ENCODE measurements at places on chromosomes 6 and 20.

GRCh38 chr6:75842732-75843131, 93.7 kb downstream of the MYO6 start:
- DNase-seq, result no peak

DNA sequence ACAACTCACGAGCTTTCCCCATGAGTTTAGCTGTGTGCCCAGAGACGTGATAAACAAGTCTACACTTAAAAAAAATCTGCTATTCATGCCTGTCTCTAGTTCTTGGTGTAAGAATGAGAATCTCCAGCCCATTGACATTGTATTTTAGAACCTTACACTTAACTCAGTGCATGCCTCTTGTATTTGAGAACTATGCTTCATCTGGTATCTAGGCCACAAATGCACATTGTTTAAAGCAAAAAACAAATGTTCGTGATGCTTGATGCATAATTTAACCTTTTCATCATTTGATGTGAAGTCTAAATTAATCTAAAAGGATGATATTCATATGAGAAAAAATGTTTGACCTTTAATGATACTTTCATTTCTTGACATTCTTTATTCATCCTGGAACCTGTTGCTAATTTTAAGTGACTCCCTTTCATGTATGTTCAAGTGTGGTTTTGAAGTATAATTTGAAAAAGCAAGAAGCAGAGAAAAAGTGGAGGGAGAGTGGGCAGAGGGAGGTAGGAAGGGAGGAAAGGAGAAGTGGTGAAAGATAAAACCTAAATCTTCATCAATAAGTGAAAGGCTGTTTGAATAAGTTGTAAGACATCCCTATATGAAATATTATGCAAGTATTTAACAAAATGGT, 116.9 kb downstream of the PFDN4 start:
- DNase-seq, result no peak

- peak; percentile 84 for DNase-seq
These were observed 9.3 kb upstream of the KCNK15 start for GRCh38 chr20:44736170-44737021.

- no peak for DNase-seq
These were observed 63.3 kb upstream of the SLC2A12 start for GRCh38 chr6:134115715-134116074.

GRCh38 chr6:14120546-14120945, 3.0 kb downstream of the CD83 start:
- no peak for DNase-seq

GRCh38 chr20:14890713-14891112, 553.3 kb upstream of the FLRT3 start:
- no peak for DNase-seq

DNA sequence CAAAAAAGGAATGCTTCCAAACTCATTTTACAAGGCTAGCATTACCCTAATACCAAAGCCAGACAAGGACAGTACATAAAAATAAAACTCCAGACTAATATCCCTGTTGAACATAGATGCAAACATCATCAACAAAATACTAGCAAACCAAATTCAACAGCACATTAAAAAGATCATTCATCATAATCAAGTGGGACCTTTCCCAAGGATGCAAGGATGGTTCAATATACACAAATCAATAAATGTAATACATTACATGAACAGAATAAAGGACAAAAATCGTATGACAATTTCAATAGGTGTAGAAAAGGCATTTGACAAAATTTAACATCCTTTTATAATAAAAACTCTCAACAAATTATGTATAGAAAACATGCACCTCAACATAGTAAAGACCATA, 66.6 kb upstream of the CNR1 start:
- DNase-seq, result no peak

GRCh38 chr6:111823831-111824607, 49.2 kb downstream of the FYN start:
- DNase-seq, result peak; percentile 55

DNA sequence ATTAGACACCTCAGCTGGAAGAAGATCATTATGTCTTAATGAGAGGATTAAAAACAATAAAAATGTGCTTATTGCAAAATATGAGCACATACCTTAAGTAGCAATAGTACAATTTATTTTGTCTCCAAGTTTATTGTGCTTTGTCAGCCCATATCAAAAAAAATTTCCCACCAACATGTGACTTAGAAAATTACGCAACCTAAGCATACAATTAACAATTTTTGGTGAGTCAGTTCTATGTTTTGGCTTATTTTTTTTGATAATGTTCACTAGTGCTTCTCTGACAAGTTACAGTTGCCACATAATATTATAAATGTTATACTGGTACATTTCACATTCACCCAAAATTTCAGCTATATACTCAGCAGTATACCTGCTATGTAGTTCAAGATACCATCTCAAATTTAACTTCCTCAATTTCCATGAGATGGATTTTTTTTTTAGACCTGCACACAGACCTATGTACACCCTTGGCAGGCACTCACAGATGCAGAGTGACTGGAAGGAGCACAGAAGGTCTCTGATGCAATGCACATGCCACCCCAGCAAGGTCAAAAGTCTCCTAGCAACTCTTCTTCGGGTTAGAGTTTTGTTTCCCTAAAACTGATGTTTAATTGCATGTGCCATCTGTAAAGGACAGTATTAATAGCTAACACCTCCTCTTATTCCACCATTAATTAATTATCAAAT, 112.4 kb downstream of the PRKN start:
- DNase-seq, result no peak

DNA sequence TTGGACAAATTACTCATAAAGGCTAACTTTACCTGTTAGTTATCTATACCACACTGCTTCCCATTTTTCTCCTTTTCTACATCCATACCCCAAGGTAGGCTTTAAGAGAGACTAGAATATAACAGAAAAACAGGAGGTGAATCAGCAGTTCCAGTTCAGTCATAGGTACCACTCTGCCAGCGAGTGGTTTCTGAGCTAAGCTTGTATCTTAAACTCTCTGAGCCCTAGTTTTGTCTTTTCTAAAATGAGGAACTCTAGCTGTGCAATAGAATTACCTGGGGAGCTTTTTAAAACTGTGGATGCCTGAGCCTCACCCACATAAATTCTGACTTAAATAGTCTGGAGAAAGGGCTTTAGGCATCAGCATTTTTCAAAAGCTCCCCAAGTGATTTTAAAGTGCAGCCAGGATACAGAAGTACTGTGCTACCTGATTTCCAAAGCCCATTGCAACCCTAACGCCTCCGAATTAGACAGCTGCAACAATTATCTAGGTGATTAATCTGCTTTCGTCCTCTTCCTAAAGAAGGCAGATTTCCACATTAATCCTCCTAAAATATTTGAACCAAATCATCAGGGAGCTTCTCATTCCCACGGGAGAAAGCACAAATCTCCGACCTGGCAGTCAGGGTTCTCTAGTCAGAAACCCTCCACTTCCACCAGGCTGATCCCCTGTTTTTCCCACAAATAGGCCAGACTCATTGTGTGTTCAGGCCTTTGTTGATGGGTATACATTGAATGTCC, 37.4 kb upstream of the RPL7L1 start:
- no peak for DNase-seq

- DNase-seq, result no peak
These were observed 678 bp downstream of the BPIFB3 start for GRCh38 chr20:33054381-33054780.

DNA sequence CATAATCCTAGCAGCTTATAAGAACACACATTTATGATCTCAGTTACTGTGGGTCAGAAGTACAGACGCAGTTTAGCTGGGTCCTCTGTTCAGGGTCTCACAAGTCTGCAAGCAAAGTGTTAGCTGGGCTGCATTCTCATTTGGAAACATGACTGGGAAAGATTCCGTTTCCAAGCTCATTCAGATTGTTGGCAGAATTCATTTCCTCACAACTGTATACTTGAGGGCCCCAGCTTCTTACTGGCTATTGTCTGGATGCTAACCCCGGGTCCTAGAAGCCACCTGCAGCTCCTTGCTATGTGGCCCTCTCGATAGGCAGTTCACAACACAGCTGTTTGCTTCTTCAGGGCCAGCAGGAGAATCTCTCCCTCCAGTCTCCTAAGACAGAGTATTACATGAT, 13.1 kb downstream of the TCP11 start:
- no peak for DNase-seq

DNA sequence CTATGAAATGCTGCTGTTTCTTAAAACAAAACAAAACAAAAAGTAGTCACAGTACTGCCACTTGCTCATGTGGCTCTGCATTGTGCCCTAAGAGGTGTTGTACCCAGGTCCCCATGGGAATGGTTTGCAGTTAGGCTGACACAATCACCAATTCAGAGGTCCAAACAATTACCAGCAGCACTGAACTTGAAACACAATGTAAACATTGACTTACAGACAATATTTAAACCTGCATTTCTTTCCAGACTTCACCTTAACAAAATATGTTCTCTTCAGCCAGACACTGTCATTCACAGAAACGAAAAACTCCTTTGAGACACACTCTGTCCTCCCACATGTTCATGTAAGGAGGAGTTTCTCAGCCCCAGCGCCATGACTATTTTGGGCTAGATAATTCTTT, 206.8 kb upstream of the ARG1 start:
- no peak for DNase-seq

DNA sequence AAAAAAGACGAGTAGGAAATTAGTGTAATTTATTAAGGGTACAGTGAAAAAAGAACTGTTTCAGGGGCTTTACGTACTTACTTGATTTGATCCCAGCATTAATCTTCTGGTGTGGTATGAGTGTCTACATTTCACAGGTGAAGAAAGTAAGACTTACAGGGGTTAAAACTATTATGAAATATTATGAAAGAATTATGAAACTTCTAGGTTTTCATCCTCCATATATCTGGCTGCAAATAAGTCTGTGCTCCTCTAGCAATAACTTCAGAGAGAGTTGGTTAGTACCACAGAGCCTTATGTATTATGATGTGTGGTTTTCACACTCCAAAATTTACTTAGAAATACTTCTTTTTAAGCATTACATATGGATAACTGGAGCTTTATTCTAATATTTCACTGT, 41.9 kb downstream of the ZFAND3 start:
- no peak for DNase-seq

GRCh38 chr6:1597924-1598323, 11.8 kb upstream of the FOXC1 start:
- peak; percentile 41 for DNase-seq

GRCh38 chr6:148866657-148867268, 119.9 kb downstream of the UST start:
- no peak for DNase-seq

DNA sequence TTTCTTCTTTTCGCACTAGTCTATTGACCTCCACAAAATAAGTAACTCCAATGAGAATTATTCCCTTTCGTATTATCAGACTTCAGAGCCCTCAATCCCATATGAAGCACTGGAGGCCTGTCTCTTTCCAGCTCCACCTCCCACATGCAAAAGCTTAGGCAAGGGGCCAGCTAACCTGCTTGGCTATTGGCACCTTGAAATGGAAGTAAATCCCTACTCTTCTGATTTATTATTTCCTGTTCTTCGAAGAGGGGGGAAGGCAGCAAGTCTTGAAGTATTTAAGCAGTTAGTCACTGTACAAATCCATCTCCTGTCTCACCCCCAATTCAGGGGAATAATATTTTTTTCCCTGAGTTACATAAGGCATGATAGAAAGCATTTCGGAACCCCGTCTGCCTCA, 577.8 kb downstream of the MAFB start:
- peak; percentile 13 for DNase-seq

- no peak for DNase-seq
These were observed 105.0 kb upstream of the QKI start for GRCh38 chr6:163309491-163310026.

DNA sequence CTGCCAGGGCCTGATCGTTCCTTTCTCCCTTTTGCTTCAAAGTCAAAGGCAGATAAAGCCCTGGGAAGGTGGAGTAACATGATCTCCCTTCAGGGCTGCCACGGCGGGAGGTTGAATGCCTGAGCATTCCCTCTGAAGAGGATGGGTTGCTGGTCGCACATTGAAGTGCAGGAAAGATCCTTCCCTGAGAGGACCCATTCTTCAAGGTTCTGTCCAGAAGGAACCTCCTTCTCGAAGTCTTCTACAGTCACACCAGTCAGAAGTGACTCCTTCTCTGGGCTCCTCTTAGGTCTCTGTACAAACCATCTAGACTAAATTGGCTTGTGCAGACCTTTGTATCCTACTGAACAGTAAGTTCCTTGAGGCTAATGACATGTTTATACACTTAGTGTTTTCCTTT, 192.6 kb upstream of the VGLL2 start:
- DNase-seq, result no peak

- no peak for DNase-seq
These were observed 365.9 kb downstream of the RNF144B start for GRCh38 chr6:18753076-18753475.

DNA sequence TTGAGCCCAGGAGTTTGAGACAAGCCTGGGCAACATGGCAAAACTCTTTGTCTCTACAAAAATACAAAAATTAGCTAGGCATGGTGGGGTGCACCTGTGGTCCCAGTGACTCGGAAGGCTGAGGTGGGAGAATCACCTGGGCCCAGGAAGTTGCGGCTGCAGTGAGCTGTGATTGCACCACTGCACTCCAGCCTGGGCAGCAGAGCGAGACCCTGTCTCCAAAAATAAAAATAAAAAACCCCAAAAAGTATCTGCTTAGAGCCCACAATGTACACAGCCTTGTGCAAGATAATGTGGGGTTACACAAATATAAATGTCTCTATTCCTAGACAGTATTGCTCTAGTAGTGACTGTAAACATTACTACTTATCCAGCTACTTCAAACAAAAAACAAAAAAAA, 5.9 kb downstream of the ESF1 start:
- no peak for DNase-seq

- peak; percentile 96 for DNase-seq
These were observed at the start of gene SLX4IP for GRCh38 chr20:10434832-10435812. Gene SLX4IP, plus strand, starts transcription at chr20:10435305. Its CDS starts 22,900 bp downstream, at chr20:10458205.

- no peak for DNase-seq
These were observed 63.6 kb upstream of the KIF25 start for GRCh38 chr6:167933847-167934246.

DNA sequence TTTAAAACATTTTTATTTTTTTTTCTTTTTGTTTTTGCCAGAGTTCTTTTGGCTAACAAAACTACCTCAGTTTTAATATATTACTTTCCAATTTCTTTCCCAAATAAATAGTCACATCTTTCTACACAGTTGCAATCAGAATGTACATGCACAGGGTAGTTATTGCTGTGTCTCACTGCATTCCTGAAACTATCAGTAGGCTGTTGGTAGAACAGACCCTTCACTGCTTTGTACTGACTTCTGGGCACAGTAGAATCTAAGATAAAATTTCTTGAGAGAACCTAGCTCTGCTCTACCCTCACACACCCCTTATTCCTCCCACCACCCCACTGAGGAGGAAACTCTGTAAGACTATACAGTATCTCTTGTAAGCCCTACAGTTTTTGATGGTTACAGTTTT, 19.9 kb downstream of the TPX2 start:
- DNase-seq, result no peak

- DNase-seq, result peak; percentile 90
These were observed 9.2 kb downstream of the ECI2 start for GRCh38 chr6:4125933-4126864.

GRCh38 chr20:50247196-50248094, 56.8 kb downstream of the CEBPB start:
- DNase-seq, result no peak

DNA sequence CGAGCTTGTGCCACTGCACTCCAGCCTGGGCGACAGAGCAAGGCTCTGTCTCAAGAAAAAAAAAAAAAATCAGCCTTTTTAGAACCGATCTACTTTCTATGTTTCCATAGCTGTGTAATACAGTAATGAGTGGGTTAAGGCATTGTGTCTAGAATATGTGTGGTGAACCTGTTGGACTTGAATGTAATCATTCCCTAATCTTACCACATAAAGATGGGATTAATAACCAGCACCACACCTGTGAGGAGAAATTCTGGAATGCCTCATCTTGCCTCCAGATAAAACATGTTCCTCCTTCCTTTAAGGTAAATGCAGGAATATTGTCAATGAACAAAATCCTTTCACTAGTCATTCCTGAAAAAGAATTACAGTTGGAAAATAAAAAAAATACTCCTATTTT, 43.7 kb downstream of the MAPK14 start:
- DNase-seq, result no peak

All from HT1080 (cell line).